Renal pelvis (tissue), 12 donors: ENCODE measurements at places on chromosomes 2 and 18. TPM values are rescaled to one million over a fixed set of nuclear protein-coding genes. Genes with fewer than 3 reads are reported as not detected.

DNA sequence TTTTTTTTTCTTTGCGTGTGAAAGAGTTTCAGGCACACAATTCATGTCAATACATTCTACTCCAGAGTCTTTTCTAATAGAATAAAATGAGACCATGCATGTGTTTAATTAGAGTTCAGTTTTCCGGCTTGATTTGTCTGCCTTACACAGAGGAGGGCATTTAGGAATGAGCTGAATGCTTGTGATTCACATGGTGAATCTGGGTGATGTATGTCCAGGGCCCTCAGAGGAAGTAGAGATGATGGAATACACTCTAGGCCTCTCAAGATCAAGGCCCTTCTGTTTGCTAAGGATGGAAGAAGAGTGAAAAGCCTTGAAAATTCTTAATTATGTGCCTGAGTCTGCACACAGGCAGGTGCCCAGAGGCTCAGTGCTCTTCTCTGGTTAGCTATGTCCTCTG, 71.0 kb upstream of the CYRIA start:
- no peak for DNase-seq

Gene CKAP2L
- 12.9 TPM for polyA plus RNA-seq

GRCh38 chr2:212311807-212312404, 226.7 kb downstream of the ERBB4 start:
- DNase-seq, result no peak

Gene ALPG
- polyA plus RNA-seq, result not detected

Gene CNGA3
- not detected for polyA plus RNA-seq

Gene LOXL3
- 11.4 TPM for polyA plus RNA-seq

DNA sequence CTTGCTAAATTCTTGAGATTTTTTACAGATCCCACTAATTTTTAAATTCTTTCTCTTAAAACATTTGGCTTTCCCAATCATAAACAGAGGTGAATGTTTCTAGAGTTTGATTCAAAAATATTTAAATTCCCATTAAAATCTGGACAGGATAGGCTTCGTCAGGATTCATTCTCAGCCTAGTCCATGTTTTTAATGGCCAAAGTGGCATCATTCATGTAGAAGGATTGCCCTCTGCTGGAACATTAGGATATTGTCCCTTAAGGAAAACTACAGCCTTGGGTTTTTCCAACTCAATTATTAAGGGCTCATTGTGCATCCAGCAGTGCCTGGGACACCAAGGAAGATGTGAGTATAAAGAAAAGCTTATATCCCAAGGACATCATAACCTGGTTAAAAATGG, 71.7 kb downstream of the TPGS2 start:
- DNase-seq, result peak; percentile 42

DNA sequence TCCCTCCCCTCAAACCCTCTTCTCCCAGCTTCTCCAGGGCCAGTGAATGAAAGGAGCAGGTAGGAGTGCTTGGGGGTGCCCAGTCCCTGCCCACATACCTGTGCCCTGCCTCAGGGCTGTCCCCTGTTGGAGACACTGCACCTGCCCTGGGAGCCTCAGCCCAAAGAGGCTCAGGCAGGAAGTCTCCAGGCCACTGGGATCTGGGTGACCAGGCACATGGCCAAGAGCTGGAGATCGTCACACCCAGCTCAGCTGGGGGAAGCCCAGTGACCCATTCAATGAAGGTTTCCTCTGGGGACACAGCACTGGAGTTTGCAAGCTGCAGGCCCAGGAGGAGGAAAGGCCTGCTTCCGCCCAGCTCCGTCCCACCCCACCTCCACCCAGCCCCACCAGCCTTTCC, 156.4 kb downstream of the ZFP36L2 start:
- DNase-seq, result no peak

Gene HOXD4
- 68.0 TPM for polyA plus RNA-seq

DNA sequence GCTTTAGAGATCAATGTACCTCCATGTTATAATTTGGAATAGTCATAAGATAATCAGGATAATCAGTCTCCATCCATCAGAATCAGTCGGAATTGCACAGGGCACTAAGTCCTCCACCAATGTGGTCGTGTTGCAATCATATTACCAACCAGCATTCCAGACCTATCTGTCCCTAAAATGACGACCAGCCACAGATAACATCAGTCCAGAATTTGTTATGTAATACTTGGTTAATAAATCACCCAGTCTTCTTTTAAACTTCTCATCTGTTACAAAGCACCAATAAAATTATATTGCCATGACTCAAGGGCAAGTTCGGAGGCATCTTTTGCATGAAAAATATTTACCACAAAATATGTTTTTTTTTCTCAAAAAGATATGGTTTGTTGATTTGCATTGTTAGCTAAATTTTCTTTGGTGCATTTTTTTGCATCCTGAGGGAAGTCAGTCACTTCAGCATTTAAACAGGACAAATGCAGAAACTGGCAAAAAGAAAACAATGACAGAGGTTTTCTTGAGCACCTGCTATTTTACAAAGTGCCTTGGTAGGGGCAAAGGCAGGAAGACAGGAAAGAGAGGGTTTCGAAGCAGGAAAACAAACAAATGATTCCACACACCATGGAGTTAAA, 29.3 kb downstream of the PIEZO2 start:
- no peak for DNase-seq

GRCh38 chr2:129765678-129766351, 213.7 kb upstream of the RAB6C start:
- no peak for DNase-seq

DNA sequence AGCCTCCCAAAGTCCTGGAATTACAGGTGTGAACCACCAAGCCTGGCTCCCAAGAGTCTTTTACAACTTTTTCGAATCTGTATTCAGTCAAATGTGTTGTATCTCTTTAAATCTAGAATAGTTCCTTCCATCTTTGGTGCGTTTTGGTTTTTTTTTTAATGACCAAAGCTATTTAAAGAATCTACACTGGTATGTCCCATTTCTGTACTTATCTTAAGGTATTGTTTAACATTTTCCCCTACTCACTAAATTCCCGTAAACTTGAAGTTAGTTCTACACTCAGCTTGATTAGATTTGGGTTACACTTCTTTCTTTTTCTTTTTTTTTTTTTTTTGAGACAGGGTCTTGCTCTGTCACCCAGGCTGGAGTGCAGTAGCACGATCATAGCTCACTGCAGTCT, 63.8 kb downstream of the TMEM237 start:
- no peak for DNase-seq

Gene FAM228A
- 1.3 TPM for polyA plus RNA-seq

Gene LRRC30
- not detected for polyA plus RNA-seq

Gene CCDC85A
- 2.3 TPM for polyA plus RNA-seq

DNA sequence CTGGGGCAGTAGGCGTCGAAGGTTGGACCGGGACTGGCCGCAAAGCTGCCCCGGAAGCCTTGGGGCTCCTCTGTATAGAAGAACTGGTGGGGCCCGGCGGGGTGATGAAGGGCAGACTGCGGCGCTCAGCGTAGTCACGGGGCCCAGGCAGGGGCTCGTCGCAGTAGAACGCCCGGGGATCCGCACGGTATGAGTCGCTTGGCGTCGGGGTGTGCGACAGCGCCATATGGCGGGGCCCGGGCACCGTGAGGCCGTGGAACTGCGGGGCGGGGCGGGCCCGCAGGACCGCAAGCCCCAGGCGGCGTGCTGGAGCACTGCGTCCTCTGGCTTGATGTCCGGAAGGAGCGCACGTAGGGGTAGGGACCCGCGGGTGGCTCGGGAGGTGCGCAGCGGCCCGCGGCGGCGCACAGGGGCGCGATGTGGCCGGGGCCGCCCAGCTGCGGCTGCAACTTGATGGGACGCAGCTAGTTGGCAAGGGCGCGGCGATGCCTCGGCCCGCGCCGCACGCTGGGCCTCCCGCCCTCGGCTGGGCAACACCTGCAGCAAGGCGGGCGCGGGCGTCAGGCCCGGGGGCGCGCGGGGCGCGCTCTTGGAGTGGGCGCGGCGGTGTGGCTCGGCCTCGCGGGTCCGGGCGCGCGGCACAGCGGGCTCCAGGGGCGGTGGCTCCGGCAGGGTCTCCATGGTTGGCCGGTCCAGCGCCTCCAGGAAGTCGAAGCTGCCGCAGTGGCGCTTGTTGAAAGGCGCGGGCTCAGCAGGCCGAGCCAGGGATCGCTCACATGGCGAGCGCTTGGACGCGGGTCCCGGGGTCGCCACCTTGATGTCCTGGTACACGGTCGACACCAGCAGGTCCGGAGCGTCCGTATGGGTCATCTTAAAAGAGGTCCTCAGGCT, 251.4 kb downstream of the ANKRD30B start:
- DNase-seq, result no peak

DNA sequence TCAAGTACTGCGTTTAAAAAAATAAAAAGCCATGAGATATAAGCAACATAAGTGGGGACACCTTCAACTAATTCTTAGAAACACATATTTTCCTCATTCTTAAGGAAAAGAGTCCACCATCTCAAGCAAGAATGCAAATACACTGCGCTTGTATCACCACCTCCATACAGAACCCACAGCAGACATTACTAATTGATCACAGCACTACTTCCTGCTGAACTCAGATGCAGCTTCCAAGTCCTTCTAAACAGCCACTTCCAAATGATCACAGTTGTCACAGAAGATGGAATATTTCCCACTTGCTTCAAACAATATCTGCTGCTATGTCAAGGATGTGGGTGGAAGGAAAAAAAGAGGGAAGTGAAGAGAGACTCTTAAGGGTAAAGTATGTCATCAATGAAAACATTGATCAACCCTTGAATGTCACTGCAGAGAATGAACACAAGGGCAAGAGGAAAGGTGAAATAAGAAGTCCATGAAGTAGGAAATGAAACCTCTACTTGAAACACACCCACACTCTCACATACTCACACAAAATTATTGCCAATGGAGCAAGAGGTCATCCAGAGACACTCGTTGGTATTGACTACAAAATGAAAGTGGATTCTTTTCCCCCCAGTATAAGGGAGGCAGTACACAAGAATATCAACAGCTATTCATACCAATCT, 22.1 kb downstream of the TGFA start:
- no peak for DNase-seq

Gene DPP10
- 10.2 TPM for polyA plus RNA-seq

- no peak for DNase-seq
Measured at GRCh38 chr2:18993756-18994338, 364.6 kb downstream of the OSR1 start.

DNA sequence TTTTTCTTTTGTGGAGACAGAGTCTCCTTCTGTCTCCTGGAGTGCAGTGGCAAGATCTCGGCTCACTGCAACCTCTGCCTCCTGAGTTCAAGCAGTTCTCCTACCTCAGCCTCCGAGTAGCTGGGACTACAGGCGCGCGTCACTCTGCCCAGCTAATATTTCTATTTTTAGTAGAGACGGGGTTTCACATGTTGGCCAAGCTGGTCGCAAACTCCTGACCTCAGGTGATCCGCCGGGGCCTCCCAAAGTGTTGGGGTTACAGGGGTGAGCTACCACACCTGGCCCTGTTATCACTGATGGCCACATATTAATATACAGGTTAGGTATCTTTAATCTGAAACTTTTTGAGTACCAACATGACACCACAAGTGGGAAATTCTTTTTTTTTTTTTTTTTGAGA, 3.4 kb downstream of the MRPL35 start:
- DNase-seq, result no peak

Gene ELOA2
- polyA plus RNA-seq, result 0.16 TPM

DNA sequence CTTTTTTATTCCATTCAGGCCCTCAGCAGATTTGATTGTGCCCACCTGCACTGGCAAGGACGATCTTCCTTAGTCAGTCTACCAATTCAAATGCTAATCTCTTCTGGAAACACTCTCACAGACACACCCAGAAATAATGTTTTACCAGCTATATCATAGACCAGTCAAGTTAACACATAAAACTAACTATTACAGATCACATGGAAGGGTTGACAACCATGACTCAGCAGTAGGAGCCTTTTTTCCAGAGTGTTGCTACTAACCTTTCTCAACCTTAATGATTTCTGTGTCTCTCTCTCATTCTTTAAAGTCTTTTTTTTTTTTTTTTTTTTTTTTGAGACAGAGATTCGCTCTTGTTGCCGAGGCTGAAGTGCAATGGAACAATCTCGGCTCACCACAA, 143.5 kb upstream of the MSH6 start:
- DNase-seq, result no peak

Gene MAL
- 283 TPM for polyA plus RNA-seq

DNA sequence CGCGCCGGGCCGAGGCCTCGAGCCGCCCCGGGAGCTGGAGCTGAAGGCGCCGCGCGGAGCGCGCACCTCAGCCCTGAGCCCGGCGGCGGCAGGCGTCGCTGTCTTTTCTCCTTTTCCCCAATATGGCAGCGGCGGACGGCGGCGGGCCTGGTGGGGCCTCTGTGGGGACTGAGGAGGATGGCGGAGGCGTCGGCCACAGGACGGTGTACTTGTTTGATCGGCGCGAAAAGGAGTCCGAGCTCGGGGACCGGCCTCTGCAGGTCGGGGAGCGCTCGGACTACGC, 369 bp downstream of the SMCHD1 start:
- DNase-seq, result no peak

- no peak for DNase-seq
Measured at GRCh38 chr2:200494048-200494447, 15.8 kb downstream of the KCTD18 start.

DNA sequence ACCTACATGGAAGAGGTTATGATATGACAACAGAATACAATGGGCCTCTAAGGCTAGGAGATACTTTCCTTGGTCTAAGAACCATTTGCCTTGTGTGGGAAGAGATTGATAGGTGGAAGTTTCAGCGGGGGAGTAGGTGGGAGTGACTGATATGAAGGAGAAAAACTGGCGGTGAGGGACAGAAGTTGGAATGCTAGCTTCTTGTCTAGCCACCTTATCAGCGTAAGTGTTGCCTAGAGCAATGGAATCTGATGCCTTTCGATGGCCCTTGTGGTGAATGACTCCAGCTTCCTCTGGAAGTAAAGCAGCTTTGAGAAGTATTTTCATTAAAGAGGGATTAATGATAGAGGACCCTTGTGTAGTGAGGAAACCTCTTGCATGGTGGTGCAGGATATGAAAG, 121.3 kb upstream of the GULP1 start:
- DNase-seq, result no peak

Gene GKN1
- polyA plus RNA-seq, result not detected
